Placental pericyte (primary cell): ENCODE measurements at places on chromosomes 3 and 15. TPM values are rescaled to one million over a fixed set of nuclear protein-coding genes. Genes with fewer than 3 reads are reported as not detected.

The ITIH3 gene
- total RNA-seq: 0.14 TPM in 1 of 2 replicates, not detected in the other

The SLC12A1 gene
- total RNA-seq: not detected in 2 replicates

The DAPK2 gene
- total RNA-seq: 1.1 TPM in 2 replicates

The IQSEC1 gene
- 14.2 and 22.3 TPM in 2 replicates for total RNA-seq

The ALCAM gene
- 39.4 and 171 TPM in 2 replicates for total RNA-seq

The EBLN2 gene
- 6.2 and 7.9 TPM in 2 replicates for total RNA-seq

The UBAP1L gene
- 2.1 and 2.2 TPM in 2 replicates for total RNA-seq

The FAM227B gene
- 2.0 and 3.0 TPM in 2 replicates for total RNA-seq

The ARNT2 gene
- 4.8 and 8.6 TPM in 2 replicates for total RNA-seq

The ACTRT3 gene
- total RNA-seq: 2.8 and 6.0 TPM in 2 replicates

The ZDHHC3 gene
- 68.9 and 72.4 TPM in 2 replicates for total RNA-seq

The CCR1 gene
- 0.86 TPM in 1 of 2 replicates, not detected in the other for total RNA-seq
